ENCODE measurements at places on chromosomes 12 and 14. TPM values are rescaled to one million over a fixed set of nuclear protein-coding genes. Genes with fewer than 3 reads are reported as not detected.

GRCh38 chr12:52740584-52740983, 36.6 kb downstream of the KRT76 start:
- DNase-seq, result no peak

GRCh38 chr12:13390381-13390861, 193.9 kb downstream of the EMP1 start:
- no peak for DNase-seq

Gene OR6C2
- total RNA-seq, result not detected

GRCh38 chr12:110733900-110734299, 8.8 kb downstream of the PPP1CC start:
- DNase-seq, result no peak

DNA sequence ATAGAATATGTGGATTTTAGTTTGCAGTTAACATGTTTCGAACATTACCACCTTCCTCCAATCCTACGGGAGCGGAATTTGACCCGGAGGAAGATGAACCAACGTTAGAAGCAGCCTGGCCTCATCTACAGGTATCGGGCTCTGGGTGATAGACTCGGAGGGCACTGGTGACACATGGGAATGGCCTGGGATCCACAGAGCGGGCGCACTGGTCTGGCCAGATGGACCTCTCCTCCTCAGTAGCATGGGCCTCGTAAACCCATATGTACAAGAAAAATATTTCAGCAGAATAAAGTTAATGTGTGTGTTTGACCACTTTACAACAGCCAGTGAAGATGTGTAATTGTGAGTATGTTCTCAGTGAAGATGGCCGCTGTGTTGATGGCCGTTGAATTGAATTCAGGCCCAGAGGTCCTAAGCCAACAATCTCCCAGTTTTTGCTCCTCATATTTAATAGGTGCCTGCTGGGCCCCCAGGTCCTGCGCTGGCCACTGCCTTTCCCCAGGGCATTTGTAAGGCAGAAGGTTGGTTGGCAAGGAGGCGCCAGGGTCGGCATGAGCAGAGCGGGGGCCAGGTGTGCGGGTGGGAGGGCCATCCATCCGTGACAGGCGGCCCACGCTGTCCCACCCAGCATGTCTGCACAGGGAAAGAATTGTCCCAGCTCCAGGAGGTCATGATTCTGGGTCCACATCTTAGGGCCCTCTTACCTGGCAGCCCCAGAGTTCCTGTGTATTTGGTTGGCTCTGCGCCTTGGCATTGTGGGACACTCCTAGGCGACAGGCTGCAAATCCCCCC, 82.0 kb upstream of the DYNC1H1 start:
- DNase-seq, result no peak

DNA sequence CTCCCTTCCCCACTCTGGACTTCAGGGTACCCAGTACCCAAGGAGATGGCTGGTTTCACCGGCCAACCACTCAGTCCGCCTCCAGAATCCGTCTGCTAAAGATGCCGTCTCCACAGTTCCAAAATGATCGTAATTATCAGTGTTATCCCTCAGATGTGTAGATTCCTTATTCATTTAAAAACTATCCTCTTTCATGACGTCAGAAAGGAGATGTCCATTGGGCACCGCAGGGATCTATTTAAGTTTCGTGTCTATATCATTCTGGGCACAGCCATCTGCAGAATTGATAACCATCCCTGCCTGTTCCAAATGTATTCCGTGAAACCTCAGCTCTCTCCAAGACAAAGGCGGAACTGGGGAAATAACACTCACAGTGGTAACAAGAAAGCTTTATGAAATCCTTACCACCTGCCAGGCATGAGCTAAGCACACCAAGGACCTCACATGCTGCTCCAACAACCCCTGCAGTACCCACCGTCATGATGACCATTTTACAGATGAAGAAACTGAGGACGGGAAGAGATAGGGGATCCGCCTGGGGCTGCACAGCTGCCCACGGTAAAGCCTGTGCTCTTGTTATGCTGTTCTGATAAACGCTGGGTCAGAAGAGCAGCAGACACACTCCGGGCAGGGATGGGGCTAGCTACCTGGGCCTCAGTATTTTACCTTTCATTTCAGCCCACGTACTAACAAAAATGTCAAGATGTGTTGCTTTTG, 90.0 kb downstream of the BCL11B start:
- no peak for DNase-seq

DNA sequence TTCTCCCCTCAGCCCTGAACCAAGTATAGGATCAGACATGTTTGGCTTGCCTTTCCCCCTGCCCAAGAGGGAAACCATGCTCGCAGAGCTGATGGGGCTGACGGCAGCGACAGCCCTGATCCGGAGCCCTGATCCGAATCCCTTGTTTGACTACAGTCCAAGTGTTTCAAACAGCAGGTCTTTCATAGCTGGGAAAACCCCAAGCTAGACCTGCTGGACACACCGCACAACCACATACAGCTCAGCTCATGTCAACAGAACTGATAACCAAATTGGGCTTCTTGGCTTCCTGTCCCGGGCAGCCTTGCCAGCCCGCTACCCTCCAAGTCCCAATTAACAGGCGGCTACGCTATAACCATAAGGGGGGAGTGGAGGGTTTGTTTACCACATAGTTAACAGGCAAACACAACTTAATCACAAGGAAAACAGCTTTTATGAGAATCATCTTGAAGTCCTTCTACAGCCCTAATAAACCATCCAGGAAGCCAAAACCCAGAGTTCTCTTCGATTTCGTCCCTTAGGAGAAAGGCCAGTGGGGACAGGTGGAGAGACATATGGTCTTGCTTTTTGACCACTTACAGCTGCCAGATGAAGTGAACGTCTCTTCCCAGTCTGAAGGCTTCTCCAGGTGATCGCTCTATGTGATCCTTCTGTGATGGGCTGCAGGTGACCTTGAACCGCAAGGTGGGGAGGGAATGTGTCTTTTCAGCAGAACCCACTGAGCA, 64.5 kb upstream of the MANSC4 start:
- no peak for DNase-seq

- DNase-seq, result no peak
These were observed 659.8 kb downstream of the DIO2 start for GRCh38 chr14:79551523-79551922.

DNA sequence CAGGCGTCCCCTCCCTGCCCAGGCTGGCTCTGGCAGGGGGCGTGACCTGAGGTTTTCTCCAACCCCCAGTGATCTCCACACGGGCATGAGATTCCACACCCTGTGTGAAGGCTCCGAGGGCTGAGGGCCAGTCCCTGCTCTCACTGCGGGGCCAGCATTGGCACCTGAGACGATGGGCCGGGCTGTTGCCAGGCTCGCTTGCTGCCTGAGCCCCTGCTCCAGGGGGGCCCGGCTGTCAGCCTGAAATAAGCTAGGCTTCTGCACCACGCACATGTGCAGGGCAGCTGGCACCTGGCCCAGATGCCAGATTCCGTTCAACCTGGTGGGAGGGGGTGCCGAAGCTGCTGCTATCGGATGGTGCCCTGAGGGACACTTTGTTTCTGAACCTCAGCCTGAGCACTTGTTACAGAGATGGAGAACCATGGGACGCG, 196.5 kb upstream of the PRMT8 start:
- no peak for DNase-seq

Data from H9 (cell line).